ENCODE measurements at places on chromosomes 11 and 22. TPM values are rescaled to one million over a fixed set of nuclear protein-coding genes. Genes with fewer than 3 reads are reported as not detected.

Gene TBX1
- total RNA-seq: not detected

Gene AGBL2
- total RNA-seq: 2.6 TPM

Gene SCN2B
- not detected for total RNA-seq

Gene LBHD1
- total RNA-seq: 22.9 TPM

Gene APOC3
- not detected for total RNA-seq

Gene OR52N4
- total RNA-seq: 0.22 TPM

- peak overlapping the region; percentile 40 for H3K27ac ChIP-seq
- H3K36me3 ChIP-seq: no peaks in the 10 kb centered on the region
- peaks cover 23% of the 10 kb centered on the region for H3K4me1 ChIP-seq
- no peaks in the 10 kb centered on the region for H3K27me3 ChIP-seq
- no peak overlapping the region for H3K4me3 ChIP-seq
- no peak for DNase-seq
Observed at GRCh38 chr22:37896939-37897338, 9.2 kb upstream of the MICALL1 start.

- no peaks in the 10 kb centered on the region for H3K4me1 ChIP-seq
- no peak overlapping the region for H3K27ac ChIP-seq
- no peaks in the 10 kb centered on the region for H3K27me3 ChIP-seq
- H3K36me3 ChIP-seq: no peaks in the 10 kb centered on the region
- H3K4me3 ChIP-seq: no peak overlapping the region
- DNase-seq: no peak
Observed at GRCh38 chr11:3232956-3233355, 739 bp upstream of the MRGPRE start.

DNA sequence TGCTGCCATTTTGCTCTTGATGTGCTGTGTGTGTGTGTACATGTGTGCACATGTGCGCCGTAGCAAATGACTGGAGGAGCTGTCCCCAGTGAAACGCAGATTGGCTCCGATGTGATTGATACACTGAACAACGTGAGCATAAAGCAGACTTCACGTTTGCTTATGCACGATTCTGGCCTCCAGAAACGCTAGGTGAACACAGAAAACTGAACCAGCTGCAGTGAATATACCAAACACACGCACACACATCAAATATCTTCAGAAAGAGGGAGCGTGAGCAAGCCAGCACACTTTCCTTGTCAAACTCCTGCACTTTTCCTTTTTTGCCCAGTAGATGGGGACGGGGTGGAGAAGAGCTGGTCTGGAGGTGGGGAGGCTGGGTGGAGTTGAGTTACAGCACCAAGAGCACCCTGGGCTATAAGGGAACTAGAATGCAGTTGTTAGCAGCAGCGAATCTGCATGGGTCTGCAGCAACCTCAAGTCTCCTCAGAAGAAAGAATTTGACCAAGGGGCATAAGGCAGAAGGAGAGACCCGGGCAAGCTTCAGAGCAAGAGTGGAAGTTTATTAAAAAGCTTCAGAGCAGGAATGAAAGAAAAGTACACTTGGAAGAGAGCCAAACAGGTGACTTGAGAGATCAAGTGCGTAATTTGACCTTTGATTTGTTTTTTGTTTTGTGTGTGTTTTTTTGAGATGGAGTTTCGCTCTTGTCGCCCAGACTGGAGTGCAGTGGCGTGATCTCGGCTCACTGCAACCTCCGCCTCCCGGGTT lies 77.8 kb upstream of the CADM1 start:
- H3K27ac ChIP-seq: no peak overlapping the region
- H3K4me1 ChIP-seq: no peaks in the 10 kb centered on the region
- no peak overlapping the region for H3K4me3 ChIP-seq
- no peaks in the 10 kb centered on the region for H3K36me3 ChIP-seq

GRCh38 chr11:120615391-120615790 lies 103.8 kb downstream of the GRIK4 start:
- H3K4me3 ChIP-seq: no peak overlapping the region
- H3K4me1 ChIP-seq: no peaks in the 10 kb centered on the region
- DNase-seq: no peak
- no peak overlapping the region for H3K27ac ChIP-seq
- H3K36me3 ChIP-seq: no peaks in the 10 kb centered on the region

All from CD8-positive, alpha-beta memory T cell (primary cell).